SK-N-SH treated with all-trans-retinoic acid at 6 μM for 48 hours (cell line): ENCODE measurements at places on chromosomes 2 and 18.

DNA sequence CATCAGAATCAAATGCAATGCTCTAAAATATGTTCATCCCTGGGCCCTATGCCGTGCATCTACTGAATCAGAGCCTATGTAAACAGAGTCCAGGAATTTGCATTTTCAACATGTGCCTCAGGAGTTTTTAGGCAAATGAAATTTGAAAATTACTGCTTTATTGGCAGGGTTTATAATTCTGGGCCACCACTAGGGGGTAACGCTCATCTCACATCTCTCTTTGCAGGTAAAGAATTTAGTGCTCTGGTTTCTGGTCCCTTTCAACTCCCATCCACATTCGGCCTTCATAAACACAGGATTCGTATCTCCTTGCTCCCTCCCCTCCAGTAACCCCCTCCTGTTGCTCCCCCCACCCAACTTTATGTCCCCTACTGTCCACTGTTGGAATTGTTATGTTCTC, 49.3 kb downstream of the LYPD6B start:
- peak; percentile 24; the same call in 2 of the 3 replicates for ATAC-seq

GRCh38 chr2:28413152-28413898, 20.7 kb downstream of the FOSL2 start:
- ATAC-seq = peak; percentile 10; the same call in 2 of the 3 replicates

GRCh38 chr2:42960002-42960841, 167.8 kb upstream of the HAAO start:
- no peak for ATAC-seq

GRCh38 chr2:234292205-234292961, 204.5 kb downstream of the ARL4C start:
- no peak for ATAC-seq

DNA sequence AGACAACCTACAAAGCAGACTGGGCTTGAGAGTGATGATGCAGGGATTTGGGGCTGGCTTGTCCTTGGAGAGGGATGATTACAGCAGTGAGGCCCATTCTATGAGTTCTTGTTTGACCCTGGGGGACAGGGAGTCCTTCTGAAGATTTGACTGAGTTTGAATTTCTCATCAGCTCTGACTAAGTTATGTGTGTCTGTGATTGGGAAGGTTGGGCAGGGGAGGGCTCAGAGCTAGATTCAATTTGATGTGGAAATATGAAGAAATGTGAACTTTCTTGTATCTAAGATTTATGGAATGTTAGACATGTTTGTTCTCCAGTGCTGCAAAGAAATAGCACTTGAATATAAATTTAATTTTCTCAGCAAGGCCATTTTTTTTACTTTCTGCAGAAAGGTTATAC, 19.9 kb upstream of the IL1R2 start:
- ATAC-seq = no peak

GRCh38 chr2:161814008-161814660, 189.9 kb downstream of the SLC4A10 start:
- no peak for ATAC-seq

DNA sequence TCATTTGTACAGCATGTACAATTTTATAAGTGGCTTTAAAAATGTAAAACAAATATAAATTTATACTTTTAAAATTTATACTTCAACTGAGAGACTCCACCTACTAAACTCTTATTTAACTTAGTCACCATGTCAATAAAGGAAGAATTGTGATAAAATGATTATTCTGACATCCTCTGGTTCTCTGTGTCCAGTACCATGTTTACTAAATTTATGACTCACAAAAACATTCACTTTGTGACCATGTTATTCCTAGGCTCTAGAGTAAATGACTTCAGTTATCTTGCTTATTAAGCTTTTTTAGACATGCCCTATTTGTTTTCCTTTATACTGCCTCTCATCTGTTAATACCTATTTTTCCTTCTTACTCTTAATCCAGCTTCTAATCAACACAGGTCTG, 959.6 kb upstream of the SLC39A10 start:
- no peak for ATAC-seq
